Activated naive CD8-positive, alpha-beta T cell treated with anti-CD3 and anti-CD28 coated beads, Interleukin-2, amount 10 ng/mL, durations not matched to agents 7 days and 5 days (primary cell): ENCODE measurements at places on chromosomes 2 and 18.

- DNase-seq: no peak
- no peaks in the 10 kb centered on the region for H3K27me3 ChIP-seq
- no peaks in the 10 kb centered on the region for H3K36me3 ChIP-seq
- no peaks in the 10 kb centered on the region for H3K4me1 ChIP-seq
- no peak overlapping the region for H3K4me3 ChIP-seq
Observed at GRCh38 chr2:238906936-238907716, 59.2 kb downstream of the TWIST2 start.

DNA sequence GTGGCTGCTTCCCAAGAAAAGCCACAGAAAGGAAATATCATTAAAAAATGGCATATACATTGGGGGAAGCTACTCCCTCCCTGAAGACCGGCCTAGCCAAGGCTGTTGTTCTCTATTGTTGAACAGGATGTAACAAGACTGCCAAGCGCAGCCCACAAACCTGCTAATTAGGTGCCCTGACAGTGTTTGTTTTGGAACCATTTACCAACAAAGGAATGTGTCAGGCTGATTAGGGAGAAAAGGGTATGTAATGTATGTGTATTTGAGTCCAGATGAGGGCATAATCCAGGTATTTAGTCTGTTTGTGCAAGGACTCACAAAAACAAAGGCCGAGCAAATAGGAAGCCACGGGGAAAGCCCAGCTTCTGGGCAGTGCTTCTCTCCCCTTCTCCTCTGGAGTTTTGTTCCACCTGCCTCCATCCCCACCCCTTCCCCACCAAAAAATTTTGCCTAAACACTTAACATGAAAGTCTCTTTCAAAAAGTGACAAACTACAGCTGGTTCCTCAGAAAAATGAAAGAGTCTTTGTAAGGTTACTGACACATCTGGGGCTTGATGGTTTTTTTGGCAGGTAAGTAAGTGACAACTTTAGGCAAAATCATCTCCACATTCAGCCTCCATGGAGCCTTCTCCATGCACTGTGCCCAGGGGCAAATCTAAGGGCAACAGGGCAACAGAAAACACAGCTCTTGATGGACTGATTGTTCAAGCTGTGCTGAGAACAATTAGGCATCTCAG is 78.3 kb upstream of the FZD5 start:
- H3K27me3 ChIP-seq: no peaks in the 10 kb centered on the region
- H3K4me3 ChIP-seq: no peak overlapping the region
- no peak overlapping the region for H3K27ac ChIP-seq
- peaks cover 9% of the 10 kb centered on the region for H3K4me1 ChIP-seq
- DNase-seq: no peak

DNA sequence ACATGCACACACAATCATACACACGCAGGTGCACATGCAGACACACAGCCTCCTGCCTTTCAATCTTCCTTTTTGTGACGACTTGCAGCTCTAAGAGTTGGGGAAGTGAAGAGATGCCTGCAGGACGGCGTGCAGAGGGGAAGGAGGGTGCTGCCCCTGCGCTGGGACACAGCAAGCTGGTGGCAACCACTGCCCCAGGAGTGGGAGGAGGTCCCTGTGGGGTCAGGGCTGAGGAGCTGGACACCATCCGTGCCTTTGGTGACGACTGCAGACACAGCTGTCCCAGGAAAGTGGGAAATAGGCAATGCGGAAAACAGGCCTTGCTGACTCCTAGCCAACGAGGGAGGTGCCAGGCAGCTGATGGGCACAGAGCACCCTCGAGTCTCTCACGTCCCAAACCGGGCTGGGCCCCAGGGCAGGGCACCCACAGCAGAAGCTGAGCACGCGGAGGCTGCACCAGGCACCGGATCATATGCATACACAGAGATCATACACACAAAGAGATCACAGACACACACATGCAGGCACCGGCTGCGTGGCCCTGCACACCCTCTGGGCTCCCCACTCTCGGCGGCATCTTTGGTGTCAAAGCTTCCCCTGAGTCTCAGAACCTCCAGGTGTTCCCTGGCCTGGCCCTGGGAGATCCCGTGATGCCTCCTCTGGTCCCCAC is 146.1 kb downstream of the PXDN start:
- no peak overlapping the region for H3K27ac ChIP-seq
- H3K27me3 ChIP-seq: peaks cover 2% of the 10 kb centered on the region
- H3K4me3 ChIP-seq: no peak overlapping the region
- no peaks in the 10 kb centered on the region for H3K36me3 ChIP-seq
- peak; percentile 21 for DNase-seq
- H3K4me1 ChIP-seq: peaks cover 3% of the 10 kb centered on the region

GRCh38 chr2:51329512-51329911 is 297.6 kb upstream of the NRXN1 start:
- no peaks in the 10 kb centered on the region for H3K4me1 ChIP-seq
- H3K27ac ChIP-seq: no peak overlapping the region
- no peak overlapping the region for H3K4me3 ChIP-seq
- no peak for DNase-seq
- no peaks in the 10 kb centered on the region for H3K27me3 ChIP-seq
